Fibroblast of lung (primary cell): ENCODE measurements at places on chromosomes 11 and 22. TPM values are rescaled to one million over a fixed set of nuclear protein-coding genes. Genes with fewer than 3 reads are reported as not detected.

The LIN7C gene
- polyA plus RNA-seq, result 40.6 and 43.2 TPM in 2 replicates

The SLC39A13 gene
- 52.2 and 88.7 TPM in 2 replicates for polyA plus RNA-seq

The ELFN2 gene
- 0.02 and 0.10 TPM in 2 replicates for polyA plus RNA-seq

The DSCAML1 gene
- polyA plus RNA-seq, result not detected in 2 replicates

The TMEM132A gene
- polyA plus RNA-seq, result 6.7 and 6.9 TPM in 2 replicates

The TYR gene
- polyA plus RNA-seq, result not detected in 2 replicates

The OR51B5 gene
- polyA plus RNA-seq, result 0.06 TPM in 1 of 2 replicates, not detected in the other

The SLC6A5 gene
- not detected in 2 replicates for polyA plus RNA-seq

The ABTB2 gene
- 1.0 and 3.3 TPM in 2 replicates for polyA plus RNA-seq

The SPI1 gene
- polyA plus RNA-seq, result not detected in 2 replicates

The GRM5 gene
- 0.01 TPM in 2 replicates for polyA plus RNA-seq
